ENCODE measurements at places on chromosomes 1 and 21.

GRCh38 chr1:154429118-154429517 lies 24.0 kb downstream of the IL6R start:
- no peak for DNase-seq

GRCh38 chr1:36179220-36179600 lies 23.2 kb downstream of the MAP7D1 start:
- no peak for DNase-seq

DNA sequence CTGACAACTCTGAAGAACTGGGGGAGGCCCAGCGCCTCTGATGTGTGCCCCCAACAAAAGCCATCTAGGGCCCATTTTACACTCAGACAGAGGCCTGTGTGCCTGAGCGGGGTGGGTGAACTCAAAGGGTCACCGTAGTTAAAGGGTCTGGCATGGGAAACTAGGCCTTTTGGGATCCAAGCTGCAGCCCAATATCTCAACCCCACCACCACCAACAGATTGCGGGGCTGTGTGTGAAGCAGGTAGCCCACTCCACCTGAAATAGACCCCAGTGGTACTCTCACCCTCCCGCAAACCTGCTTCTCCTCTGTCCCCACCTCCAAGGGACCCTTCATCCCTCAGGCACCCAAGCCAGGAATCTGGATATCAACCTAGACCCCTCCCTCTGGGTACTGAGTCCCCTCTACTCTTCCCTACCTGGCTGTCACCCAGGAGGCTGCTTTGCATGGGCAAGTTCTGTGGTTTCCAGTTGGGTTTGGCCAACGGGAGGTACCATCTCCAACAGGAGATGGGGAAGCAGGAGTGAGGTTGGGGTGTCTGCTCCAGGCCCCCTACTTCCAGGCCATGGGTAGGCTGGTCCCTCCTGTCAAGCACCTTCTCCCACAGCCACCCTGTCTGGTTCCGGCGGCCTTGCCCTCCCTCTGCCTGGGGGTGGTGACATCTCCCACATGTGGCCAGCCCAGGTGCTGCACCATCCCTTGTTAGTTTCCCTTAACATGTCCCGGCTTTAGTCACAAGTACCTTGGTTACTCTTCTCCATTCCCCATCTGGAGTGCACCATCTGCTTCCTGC lies 35.2 kb upstream of the LRP8 start:
- DNase-seq = no peak

DNA sequence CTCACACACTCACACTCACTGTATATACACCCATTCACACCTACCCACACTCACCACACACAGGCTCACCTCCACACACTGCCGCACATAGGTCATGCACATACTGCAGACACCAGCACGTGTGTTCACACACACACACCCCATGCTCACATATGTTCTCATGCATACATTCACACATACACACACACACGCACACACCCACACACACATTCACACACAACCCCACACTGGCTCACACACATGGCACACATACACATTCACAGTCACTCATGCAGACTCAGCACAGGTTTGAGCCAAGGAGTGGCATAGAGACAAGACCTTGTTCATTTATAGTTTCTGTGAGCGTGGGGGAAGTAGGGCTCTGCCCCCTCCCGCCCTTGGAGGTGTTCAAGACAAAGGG lies 41.1 kb upstream of the SLC30A1 start:
- DNase-seq = no peak

DNA sequence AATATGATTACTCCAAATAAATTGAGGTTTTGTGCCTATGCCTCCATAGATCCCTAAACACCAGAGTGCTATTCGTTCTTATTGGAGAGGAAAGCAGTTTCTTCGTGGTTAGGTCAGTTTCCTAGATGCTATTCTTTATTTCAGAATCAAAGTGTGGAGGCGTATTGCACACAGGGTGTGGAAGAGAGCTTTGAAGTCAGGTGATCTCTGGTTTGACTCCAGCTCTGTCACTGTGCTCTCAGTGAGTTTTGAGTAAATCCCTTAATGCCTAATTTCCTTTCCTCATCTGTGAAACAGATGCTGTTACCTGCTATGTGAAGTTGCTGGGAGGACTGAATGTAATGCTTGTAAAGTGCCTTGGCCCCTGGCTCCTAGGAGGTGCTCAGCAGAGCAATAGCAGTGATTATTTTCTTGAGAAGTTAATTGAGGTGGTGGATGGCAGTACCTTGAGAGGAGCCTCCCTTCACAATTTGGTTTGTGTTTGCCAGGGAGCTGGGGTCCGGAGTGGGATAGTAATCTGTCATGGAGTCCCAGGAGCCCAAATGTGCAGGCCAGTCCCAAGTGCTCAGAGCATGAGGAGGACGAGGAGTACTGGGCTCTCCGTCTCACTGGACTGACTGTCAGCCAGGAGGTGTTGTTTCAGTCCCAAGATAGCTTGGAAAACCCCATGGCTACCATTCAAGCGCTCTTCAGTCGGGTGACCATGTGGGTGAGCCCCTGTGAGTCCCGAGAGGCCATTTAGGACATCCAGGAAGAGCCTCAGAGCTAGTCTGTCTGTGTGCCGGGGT lies 14.9 kb downstream of the NTPCR start:
- DNase-seq = no peak

DNA sequence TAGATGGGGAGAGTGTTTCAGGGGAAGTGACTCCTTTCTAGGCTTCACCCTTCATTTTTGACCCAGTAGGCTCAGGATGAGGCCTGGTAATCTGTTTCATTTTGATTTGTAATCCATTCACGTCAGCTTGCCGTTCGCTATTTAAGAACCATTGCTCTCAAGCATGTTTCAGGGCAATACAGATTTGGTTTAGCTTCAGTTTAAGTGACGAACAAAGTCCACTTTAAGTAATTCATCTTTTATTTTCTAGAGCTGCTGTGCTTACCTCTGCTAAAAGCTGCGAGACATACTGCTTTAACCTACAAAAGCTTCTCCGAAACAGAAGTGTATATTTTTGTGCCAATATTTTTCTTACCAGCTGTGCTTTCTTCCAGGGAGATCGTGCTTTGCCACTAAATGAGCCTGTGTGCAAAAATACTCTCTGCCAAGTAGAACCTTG lies 8.9 kb upstream of the FMO3 start:
- DNase-seq = no peak

GRCh38 chr1:112515311-112516009 lies 6.7 kb downstream of the WNT2B start:
- no peak for DNase-seq

Measured in HTR-8/SVneo (cell line).